Epithelial cell of alveolus of lung (primary cell): ENCODE measurements at places on chromosomes 4 and X. TPM values are rescaled to one million over a fixed set of nuclear protein-coding genes. Genes with fewer than 3 reads are reported as not detected.

KCTD8 gene
- 0.16 and 0.78 TPM in 2 replicates for total RNA-seq

STK32B gene
- 0.52 and 1.4 TPM in 2 replicates for total RNA-seq

ZFYVE28 gene
- 5.6 and 8.0 TPM in 2 replicates for total RNA-seq

MID2 gene
- 6.4 and 22.1 TPM in 2 replicates for total RNA-seq

PHEX gene
- under 0.01 and 0.56 TPM in 2 replicates for total RNA-seq

CLIC2 gene
- 0.39 and 0.88 TPM in 2 replicates for total RNA-seq

BMX gene
- under 0.01 TPM in 1 of 2 replicates, not detected in the other for total RNA-seq

PRDX4 gene
- 213 and 381 TPM in 2 replicates for total RNA-seq

PPBP gene
- total RNA-seq, result 1.2 TPM in 1 of 2 replicates, not detected in the other

GPRASP1 gene
- total RNA-seq, result 0.65 and 1.2 TPM in 2 replicates
